ENCODE measurements at places on chromosomes 6 and 20.

GRCh38 chr6:126302191-126302590 is 37.7 kb upstream of the CENPW start:
- no peak for DNase-seq

- DNase-seq, result no peak
Observed at GRCh38 chr6:157787080-157787479, 36.0 kb upstream of the SNX9 start.

GRCh38 chr20:48295445-48295903 is 510.2 kb upstream of the SULF2 start:
- peak; percentile 53 for DNase-seq

GRCh38 chr6:105135907-105136430 is 43.8 kb downstream of the POPDC3 start:
- DNase-seq, result no peak

DNA sequence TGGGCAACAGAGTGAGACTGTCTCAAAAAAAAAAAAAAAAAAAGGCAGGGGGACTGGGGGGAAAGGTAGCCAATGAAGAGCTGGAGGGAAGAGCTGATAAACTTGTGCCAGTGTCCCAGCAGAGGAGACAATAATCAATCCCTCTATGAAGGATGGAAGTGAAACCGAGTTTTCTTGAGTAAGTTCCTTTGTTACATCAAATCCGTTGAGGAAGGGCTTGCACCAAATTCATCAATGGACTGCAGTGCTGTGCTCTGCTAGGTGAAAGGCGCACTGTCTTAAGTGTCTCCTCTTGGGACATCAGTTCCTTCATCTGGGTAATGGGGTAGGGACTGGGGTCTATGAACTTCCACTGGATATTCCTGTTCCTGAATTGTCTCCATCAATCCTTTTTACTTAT is 3.0 kb upstream of the CRIP3 start:
- DNase-seq, result no peak

- no peak for DNase-seq
Observed at GRCh38 chr6:158584236-158584651, 24.4 kb downstream of the TMEM181 start.

Data from GOT3 (cell line).